ENCODE measurements at places on chromosomes 16 and 17.

DNA sequence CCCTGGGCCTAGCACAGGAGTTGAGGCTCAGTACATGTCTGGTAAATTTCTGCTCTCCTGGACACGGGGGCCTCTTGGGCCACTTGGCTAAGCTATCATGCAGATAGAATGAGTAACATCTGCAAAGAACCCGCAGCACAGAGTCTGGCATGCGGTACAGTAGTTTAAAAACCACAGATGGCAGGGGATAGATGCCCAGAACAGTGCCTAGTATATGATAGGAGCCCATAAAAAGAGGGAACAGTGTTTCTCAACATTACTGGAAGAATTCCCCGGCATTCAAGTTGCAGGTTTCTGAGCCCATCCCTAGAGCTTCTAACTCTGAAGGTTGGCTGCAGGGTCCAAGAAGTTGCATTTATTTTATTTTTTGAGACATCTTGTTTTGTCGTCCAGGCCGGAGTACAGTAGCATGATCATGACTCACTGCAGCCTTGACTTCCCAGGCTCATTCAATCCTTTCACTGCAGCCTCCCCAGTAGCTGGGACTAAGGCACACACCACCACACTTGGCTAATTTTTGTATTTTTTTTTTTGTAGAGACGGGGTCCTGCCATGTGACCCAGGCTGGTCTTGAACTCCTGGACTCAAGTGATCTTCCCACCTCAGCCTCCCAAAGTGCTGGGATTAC, 5.8 kb downstream of the CDIPT start:
- DNase-seq, result no peak

GRCh38 chr16:72947379-72948237, 100.3 kb downstream of the ZFHX3 start:
- DNase-seq, result no peak

DNA sequence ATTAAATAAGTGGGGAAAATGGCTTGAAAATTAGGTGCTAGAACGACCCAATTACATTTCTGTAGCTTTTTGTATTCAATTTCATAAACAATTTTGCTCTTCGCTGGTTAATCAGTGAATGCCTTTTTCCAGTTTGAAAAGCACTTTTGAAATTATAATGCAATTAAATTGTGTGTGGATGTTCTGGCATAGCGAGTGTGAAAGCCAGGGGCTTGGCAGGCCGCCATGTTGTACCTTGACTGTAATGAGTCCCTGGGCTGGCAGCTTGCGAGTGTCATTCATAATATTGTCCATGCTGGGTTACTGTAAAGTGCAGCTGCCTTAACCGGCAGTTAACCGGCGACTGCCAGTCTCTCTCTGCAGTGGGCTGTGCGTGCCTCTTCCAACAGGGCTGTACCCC, 177.8 kb downstream of the CCDC182 start:
- DNase-seq, result no peak

GRCh38 chr16:73051961-73052360, 4.0 kb upstream of the ZFHX3 start:
- DNase-seq, result no peak

- DNase-seq, result no peak
Measured at GRCh38 chr16:84529607-84530006, 25.1 kb upstream of the MEAK7 start.

- no peak for DNase-seq
Measured at GRCh38 chr17:71157297-71157696, 963.5 kb upstream of the SOX9 start.

DNA sequence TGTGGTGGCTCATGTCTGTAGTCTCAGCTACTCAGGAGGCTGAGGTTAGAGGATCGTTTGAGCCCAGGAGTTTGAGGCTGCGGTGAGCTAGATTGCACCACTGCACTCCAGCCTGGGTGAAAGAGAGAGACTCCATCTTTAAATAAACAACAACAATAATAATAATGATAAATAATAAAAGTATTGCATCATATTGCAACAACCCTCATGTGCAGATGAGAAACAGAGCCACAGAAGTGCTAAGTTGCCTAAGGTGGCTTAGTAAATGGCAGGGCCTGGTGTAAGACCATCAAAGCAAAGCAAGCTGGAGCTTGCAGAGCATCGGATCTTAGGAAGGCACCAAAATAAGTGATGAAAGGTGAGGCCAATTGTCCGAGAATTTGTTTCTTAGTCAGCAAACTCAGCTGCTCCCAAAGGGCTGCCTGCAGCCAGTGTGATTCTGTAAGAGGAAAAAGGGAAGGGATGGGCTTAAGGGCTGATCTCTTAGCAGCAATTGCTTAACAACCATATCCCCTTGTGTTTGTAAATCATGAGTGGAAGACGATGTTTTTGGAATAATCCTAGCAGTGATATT, 45.3 kb upstream of the HS3ST3A1 start:
- no peak for DNase-seq

GRCh38 chr17:83108709-83109108, 29.3 kb downstream of the METRNL start:
- no peak for DNase-seq
